ENCODE measurements at places on chromosomes 7 and 10.

DNA sequence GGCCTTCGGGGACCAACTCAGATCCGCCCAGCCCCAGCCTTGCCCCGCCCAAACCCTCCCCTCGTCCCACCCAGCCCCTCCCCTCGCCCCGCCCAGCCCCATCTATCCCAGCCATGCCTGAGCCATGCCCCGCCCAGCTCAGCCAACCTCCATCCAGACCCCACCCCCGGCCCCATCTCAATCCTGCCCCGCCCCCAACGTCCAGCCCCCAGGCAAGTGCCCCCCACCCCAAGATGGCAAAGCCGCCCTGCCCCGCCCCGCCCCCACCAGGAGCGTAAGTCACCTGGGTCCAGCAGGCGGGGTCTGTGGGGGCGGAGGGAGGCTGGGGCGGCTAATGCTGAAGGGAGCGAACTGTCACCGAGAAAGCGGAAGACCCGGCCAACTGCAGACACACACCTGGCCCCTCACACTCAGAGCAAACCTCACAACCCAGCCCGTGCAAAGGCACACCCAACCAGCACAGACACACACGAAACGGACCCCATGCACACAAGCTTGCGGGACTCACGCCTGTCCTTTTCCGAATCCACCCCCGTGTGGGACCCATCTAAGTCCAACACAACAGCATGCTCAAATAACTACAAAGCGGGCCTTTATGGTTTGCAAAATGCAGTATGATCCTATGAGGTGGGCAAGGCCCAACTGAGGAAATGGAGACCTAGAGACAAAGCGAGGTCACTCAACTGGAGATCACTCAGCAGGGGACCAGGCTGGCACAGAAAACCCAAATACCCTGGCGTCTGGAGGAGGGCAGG is 11.5 kb upstream of the OGA start:
- no peak for DNase-seq

DNA sequence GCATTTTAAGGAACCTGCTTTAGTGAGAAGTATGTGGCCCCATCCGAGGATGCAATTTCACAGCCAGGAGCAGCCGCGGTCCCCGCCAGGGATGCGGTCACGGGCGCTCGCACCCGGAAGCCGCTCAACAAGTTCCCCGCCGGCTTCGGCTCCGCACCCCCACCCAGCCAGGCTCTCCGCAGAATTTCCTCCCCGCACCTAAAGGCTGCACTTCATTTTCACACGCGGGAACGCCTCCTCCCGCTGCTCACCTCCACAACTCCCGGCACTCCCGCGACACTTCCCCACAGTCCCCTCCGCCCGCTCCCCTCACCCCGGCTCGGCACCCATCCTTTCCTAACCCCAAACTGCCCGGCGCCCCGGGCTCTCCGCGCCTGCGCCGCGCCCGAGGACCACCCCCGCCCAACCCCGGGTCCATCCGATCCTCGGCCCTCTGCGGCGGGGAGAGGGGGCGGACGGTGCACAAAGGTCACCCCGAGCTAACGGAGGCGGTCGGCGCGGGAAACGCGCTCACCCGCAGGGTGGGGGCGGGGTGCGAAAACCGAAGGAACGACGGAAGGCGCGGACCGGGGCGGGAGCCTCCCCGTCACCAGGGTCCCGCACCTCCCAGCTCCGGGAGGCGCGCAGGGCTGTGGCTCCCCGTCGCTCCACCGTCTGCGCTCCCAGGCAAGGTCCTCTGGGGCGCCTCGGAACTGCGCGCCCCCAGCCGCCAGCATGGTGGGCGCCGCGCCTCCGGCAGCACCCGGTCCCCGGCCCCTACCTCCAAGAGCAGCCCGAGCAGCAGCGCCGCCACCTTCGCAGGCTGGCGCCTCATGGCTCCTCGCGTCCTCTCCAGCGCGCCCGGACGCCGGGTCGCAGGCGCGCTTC is 558 bp downstream of the VOPP1 start:
- peak; percentile 61 for DNase-seq

DNA sequence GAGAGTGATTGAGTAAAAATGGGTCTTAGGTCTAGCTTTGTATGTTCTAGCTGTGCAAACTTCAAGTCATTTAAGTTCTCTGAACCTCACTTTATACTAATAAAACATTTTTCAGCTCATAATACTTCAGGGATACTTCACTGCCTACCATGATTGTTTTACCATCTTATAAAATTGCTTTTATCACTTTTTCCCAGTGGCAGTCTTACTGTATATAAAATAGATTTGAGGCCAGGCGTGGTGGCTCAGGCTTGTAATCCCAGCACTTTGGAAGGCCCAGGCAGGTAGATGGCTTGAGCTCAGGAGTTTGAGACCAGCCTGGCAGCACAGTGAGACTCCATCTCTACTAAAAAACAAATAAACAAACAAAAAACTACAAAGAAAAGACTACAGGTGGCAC is 17.4 kb downstream of the FGL2 start:
- no peak for DNase-seq

DNA sequence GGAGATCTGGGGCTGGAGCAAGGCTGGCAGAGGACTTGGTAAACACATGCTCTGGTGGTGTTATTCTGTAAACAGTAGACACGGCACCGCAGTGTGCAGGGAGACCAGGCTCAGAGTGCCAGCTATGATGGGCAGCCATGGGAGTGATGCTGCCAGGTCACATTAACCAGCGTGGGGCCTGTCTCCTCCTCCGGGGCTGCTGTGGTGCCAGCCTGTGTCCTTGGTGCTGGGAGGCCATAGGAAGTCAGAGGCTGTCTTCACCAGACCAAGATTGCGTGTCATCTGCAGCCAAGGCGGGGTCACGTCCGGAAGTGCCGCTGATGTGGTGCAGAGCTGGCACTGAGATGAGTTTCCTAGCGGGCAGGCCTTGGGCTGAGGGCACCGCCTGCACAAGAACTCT is 236.0 kb downstream of the GLRX3 start:
- DNase-seq = no peak

- DNase-seq = no peak
Measured at GRCh38 chr7:157898261-157898660, 561.5 kb downstream of the DNAJB6 start.

DNA sequence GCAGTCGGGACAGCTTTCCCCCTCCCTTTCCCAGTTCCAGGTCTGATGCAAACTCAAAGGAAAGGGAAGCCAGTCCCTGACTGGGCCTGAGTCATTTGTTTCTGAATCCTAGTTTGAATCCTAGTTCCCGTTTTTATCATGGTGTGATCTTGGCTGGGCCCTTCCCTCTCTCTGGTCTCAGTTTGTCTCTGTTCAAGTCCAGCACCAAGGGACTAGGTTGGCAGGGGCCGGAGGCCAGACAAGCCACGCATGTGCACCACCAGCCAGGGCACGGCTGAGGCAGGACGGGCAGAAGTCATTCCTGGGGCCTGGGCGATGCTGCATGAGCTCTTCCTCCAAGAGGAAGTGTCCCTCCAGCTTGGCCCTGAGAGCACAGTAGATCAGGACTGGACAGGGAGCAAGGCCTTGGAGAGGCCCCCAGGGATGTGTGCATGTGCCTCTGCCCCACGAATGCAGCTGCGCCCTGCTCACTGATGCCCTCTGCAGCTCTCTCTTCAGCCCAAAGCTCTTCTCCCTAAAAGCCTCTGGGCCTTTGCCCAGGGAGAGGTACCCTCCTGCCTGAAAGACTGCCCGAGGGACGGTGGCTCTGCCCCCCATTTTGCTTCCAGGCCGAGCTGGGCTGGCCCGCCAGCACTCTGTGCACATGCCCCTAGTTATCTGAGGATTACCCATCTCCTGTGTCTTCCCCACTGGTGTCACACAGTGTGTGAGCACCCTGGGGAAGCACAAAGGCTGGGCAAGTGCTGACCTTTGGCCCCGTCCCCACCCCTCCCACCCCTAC is 86.7 kb downstream of the ZMIZ1 start:
- DNase-seq = peak; percentile 71

DNA sequence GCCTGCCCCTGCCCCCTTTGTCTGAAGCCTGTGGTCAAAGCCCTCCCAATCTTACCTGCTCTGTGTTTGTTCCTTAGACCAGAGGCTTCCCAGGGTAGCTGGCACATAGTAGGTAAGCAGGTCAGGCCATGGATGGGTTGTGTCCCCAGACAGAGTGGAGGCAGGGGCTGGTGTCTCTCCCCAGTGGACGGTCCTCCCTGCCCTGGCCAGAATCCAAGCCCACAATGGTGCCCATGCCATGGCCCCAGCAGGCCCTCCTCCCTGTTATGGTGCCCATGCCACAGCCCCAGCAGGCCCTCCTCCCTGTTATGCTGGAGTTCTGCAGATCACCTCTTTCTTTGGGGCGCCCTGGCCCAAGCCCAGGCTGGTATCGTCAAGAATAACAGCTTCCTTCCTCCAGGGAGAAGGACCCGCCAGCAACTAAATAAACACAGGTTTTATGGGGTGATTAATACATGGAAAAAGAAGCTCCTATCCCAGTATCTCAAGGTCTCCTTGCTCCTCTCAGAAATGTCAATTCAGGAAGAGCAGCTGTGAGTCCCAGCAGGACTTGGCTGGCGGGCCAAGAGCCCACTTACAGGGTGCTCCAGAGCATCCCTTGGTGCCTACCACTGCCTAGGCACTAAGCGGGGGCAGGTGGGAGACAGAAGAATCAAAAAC is 82.0 kb downstream of the NEURL1 start:
- peak; percentile 75 for DNase-seq

- DNase-seq = no peak
Measured at GRCh38 chr7:43554423-43554822, 28.5 kb upstream of the STK17A start.

DNA sequence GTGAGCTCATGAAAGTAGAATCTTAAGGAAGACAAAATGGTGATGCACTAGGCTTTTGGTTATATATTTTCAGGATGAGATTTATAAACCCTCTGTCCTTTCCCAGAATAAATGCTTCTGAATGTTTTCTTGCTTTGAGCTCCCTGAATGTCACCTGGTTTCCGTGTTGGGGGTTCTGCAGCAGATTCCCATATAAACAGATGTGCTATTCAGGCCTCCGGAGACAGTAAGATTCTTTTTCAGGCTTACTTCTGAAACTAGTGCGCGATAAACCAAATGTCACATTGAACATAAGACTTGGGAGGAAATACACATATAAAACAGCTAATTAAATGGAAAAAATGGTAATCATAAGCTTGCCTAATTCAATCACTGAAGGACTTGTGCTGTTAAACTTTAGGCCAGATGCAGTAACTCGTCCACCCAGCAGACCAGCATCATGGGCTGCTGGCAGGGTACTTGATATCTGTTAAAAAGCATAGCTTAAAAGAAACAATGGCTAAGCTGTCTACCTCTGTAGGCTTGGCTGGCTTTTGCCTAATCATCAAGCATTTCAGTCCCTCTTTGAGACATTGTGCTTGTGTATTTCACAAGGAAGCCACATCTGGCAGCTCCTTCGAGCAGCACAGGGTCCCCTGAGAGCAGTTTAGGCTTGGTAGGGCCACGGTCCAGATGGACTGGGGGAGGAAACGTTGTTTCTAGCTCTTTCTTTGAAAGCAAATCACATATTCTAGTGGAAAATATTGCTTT is 281.2 kb upstream of the KIAA1217 start:
- DNase-seq = no peak

DNA sequence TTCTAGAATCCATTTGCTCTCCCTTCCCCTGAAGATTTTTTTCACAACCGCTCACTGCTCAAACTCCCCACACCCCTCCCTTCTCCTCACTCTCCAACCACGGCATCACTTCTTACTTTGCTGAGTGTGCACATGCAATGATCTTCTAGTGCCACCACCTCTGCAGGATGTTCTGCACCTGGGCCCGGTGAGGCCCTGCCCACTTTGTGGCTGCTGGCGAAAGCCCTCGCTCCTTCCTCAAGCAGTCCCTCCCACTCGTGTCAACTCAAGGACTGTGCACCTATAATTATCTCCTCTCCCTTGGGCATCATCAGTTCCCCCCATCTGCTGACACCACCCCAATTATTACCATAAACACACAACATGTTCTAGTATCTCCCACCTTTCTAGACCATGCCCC is 91.0 kb upstream of the LANCL2 start:
- DNase-seq = no peak

DNA sequence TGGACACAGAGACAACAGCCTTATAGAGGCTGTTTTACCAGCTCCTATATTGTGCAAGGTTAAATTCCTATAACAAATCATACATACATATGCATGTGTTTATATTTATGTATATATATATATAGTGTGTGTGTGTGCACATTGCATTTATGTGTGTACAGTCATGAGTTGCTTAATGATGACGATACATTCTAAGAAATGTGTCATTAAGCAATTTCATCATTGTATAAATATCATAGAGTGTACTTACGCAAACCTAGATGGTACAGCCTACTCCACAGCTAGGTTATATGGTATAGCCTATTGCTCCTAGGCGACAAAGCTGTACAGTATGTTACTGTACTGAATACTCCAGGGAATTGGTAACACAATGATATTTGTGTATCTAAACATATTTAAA is 30.1 kb upstream of the TNKS2 start:
- DNase-seq = no peak

- peak; percentile 25 for DNase-seq
Measured at GRCh38 chr7:19117870-19118608, 603 bp upstream of the TWIST1 start.

GRCh38 chr7:144036302-144036885 is 12.4 kb upstream of the OR2A5 start:
- no peak for DNase-seq

DNA sequence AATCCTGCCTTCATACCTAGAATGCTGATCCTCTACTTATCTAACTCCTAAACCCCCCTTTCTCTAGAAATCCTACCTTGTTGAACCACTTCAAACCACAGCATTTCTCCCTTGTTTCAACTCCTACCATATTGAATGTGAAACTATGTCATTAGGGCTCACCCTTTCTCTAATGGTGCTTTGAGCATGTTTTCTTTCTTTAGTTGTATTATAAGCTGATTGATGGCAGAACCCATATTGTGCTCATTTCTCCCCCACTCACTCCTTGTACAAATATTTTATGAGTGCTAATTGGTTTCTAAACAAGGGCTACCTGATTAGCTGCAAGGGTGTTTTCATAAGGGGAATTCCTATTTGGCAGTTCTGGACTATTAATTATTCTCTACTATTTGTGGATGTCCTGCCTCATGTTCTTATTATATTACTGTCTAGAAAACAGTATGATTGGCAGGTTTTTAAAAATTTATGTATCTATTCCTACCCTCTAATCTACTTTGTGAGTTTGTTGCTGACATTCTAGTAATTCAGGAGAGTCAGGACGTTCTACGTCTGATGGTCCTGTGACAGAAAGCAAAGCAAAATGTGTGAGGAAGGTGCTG is 765.8 kb downstream of the KCNMA1 start:
- DNase-seq = no peak
